Fibroblast of skin of right quadriceps (primary cell): ENCODE measurements at places on chromosomes 3 and 15.
A peak's percentile ranks its signal among the peaks of the same experiment; 100 is the strongest.

DNA sequence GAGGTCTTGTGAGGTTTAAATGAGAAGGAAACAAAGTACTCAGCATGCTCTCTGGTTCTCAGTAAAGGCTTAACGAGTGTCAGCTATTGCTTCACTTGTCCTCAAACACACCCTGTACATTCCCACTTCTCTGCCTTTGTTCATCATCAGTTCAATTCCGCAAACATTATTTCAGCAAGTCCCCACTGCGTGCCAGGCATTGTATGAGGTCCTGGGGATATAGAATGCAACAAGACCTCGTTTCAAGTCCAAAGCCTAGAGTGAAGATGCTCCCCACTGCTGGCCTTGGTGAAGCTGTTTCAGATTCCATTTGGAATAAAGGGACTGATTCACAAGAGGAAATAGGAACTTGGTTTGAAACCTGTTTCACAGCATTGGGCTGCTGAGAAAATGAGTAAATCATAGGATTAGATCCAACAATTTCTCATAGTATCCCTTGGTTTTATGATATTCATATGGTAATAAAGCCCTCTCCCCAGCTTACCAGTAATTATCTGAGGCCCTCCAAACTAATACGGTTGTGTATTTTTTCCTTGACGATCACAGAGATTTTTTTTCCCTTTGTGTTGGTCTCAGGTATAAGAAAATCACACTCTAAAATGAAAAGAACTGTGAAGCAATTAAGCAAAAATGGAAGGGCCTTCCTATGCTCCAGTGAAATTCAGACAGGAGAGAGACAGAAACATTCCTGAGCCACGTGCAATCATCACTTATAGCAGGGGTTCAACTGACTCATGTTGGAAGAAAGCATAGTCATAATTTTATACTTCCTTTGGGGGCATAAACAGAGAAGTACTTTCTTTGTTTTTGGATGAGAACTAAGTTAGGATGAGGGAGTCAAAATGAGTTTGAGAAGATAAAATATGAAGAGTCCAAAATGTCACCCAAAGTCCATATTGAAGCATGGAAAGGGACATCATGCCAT, 258.6 kb downstream of the RORA start:
- peak; percentile 82 for DNase-seq

GRCh38 chr15:101558221-101558941, 68.9 kb upstream of the PCSK6 start:
- DNase-seq = no peak

DNA sequence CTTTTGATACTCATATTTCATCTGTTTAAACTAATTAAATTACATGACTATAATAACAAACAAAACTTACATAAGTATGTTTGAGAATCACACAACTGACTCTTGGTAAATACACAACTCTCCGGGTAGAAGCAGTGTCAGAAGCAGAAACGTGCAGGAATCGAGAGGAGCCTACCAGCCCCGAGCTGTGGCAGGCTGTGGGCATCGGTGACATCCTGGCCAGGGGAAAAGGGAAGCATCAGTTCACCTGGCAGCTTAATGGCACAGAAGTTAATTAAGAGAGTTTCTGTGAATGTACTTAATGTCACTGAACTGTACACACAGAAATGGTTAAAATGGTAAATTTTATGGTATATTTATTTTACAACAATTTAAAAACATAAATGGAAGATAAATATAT, 90.2 kb downstream of the CRTC3 start:
- DNase-seq = no peak

DNA sequence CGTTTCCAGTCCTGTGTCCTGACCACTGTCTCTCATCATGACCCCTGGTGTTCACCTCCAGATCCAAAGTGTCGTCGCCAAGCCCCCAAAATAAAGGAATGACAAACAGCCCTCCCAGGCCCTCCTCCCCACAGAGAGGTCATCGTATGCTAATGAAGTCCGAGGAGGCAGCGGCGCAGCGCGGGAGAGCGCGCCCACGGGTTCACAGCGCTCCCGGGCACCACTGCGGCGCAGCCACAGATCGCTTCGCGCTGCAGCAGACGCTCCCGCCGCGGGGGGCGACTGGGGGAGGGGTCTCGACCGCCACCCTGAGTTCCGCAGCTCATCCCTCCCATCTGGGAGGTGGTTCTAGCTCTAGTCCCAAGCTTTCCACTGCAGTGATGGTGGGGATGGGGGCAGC, 1.3 kb downstream of the DGKG start:
- DNase-seq = no peak

GRCh38 chr3:31405515-31405914, 127.2 kb upstream of the STT3B start:
- DNase-seq = peak; percentile 6

DNA sequence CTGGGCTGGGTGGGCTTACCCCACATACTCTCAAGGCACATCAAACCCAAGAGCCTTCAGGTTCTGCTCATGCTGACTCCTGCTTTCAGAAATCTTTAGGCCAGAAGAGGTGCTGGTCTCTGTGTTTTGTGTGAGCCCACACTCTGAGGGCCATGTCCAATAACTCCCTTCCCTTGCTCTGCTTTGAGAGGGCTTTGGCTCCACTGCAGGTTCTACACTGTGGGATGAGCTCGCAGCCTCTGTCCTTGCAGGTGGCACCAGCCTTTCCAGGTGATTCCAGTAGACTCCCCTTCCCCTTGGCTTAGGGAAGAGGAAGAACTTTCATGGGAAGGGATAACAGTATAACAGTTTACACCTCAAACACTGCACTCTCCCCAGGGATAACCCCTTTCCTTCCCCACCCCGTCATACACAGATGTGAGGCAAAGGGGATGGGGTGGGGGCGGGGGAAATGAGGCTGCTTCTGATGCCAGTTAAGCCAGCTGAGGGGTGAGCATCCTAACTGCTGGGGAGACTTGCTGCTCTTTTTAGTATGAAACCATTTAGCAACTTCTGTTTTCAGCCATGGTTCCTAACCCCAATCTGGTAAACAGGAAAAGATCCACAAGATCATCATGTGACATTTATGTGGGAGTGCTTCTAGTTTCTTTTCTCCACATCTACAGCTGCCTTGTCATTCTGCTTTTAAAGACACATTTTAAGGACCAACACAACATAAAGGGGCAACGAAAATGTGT, 262.4 kb downstream of the SLC9A9 start:
- no peak for DNase-seq

- DNase-seq = peak; percentile 91
Observed at GRCh38 chr15:71559098-71559497, 251.3 kb upstream of the NR2E3 start.

DNA sequence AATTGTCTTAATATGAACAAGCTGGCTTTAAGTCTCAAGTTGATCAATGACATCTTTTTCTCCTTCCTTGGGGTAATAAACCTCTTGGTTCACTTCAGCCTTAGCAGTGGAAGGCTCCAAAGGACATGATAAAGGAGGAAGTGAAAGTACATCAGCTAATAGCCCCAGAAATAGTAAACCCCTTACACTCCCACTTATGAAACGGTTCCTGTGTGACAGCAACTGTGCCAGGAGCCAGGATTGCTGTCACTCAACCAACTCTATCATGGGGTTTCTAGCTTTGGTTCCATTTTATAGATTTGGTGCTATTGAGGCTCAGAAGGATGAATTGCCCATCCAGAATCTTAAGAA, 216.7 kb downstream of the ABHD5 start:
- DNase-seq = no peak

GRCh38 chr15:46126581-46126980, 491.8 kb downstream of the SQOR start:
- peak; percentile 46 for DNase-seq

DNA sequence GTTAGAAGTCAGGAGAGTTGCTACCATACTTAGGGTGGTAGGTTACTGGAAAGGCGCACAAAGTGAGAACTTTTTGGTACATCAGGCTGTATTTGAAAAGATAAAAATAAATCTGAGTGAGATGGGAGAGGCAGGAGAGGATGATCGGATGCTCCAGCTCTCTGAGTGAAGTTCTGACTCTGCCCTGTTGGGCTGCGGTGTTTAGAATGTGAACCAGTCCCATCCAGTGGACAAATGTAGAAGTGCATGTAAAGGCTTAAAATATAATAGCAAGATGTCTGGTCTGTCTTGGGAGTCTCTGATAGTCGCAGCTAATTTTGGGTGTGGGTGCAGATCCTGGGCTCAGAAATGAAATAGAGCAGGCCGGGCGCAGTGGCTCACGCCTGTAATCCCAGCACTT, 30.4 kb downstream of the ACKR2 start:
- DNase-seq = peak; percentile 45

DNA sequence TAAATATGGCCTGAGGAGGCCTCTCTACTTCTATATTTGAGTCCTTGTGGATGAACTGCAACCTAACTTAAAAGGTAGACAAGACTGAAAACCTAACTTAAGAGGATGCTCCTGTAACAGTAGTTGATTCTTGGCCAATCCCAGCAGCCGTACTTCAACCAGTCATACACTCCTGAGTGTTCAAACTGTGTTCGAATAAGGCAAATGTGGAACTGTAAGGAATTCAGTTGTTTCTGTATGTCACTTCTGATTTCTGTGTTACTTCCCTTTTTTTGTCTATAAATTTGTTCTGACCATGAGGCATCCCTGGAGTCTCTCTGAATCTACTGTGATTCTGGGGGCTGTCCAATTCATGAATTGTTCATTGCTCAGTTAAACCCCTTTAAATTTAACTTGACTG, 20.5 kb downstream of the GALK2 start:
- no peak for DNase-seq

DNA sequence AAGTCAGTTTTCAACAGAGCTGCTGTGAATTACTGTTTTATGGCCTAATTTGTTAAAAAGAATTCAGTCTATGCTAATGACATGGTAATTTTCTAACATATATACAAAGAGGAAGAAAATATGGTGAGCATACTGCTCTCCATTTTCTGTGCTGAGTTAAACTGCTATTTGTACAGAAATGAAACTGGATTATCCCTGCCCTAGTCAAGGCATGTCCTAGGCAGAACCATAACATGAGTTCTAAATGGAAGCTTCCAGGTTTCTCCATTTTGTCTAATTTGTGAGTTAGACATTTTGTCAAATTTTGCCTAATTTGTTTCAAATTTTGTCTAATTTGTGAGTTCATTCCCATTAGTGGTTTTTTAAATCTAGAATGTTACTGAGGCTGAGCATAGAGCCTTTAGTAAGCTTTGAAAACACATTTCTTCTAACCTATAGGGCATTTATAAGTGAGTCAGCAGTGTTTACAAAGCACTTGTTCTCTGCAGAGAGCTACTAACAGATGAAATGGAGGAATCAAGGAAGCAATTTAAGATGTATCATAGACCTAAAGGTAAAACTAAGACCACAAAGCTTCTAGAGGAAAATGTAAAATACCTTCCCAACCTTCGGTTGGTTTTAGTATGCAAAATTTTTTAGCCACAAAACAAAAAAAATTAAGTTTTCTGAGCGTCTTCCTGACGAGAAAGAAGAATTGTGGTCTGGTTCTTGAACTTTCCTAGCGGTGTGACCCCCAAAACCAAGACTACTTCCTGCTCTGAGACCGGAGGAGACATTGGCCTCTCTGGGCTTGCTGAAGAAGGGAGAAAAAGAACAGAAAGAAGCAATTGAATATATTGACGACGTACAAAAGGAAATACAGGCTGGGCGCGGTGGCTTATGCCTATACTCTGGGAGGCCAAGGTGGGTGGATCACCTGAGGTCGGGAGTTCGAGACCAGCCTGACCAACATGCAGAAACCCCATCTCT, 9.8 kb downstream of the P2RY14 start:
- no peak for DNase-seq

- peak; percentile 75 for DNase-seq
Observed at GRCh38 chr3:14451844-14452739, 49.7 kb downstream of the SLC6A6 start.

DNA sequence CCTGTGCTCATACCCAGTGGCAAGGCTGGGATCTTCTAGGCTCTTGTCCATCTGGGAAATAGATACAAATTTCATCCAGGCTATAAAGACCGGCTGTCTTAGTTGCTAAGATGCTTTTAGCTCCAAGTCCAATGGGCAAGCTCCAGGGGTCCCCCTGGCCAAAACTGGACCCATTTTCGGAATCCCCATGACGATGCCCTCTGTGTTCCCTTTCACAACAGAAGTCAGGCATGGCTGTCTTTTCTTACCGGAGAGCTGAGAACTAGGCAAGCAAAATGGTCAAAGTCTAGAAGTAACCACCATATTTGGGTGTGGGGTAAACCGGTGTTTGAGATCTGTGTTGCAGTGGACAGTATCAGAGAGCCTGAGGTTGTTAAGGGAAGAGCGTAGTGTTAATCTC, 1.0 kb downstream of the GLYCTK start:
- no peak for DNase-seq

DNA sequence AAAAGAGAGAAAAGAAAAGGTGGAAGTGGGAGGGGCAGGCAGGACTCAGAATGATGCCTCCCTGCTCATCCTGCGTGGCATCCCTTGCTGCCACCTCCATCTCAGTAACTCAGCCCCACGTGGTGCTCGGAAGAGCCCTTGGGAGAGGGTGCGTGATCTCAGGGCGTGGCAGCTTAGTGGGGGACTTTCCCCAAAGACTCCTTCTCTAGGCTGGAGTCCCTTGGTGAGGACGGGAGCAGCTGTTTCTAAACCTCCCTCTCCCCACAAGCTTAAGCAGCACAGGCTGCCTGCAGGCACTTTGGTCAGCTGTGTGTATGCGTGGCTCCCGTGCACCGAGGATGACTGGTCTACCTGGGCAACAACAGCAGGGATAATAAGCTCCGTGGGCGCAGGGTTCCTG, 7.4 kb upstream of the ANPEP start:
- DNase-seq = no peak

DNA sequence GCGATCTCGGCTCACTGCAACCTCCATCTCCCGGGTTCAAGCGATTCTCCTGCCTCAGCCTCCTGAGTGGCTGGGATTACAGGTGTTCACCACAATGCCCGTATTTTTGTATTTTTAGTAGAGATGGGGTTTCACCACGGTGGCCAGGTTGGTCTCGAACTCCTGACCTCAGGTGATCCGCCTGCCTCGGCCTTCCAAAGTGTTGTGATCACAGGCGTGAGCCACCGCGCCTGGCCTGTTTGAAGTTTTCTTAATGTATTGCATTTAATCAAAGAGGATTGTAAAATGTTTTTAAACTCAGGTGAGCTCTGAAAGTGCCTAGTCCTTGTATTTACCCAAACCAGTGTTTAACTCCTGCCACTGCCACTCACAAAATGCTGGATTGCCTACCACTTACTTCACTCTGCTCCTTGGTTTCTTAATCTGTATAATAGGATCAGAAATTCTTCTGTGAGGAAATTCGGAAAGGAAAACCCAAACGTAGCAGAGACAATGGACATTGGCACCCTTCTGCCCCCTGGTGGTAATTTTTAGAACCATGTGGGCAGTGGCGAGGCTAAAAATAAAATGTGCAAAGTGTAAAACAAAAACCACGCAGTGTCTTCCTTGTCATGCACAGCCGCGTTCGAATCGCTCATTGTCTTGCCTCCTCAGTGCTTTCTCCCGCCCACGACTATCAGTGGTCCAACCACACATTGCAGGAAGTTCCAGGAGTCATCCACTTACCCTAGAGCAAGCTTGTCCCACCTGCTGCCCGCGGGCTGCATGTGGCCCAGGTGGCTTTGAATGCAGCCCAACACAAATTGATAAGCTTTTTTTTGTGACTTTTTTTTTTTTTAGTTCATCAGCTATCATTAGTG, 27.3 kb downstream of the CEP19 start:
- peak; percentile 45 for DNase-seq

GRCh38 chr3:70979983-70980645, 603.4 kb downstream of the FOXP1 start:
- DNase-seq = no peak

GRCh38 chr3:196227629-196228493, 11.5 kb downstream of the SLC51A start:
- no peak for DNase-seq
